ENCODE measurements at places on chromosomes 3 and 15.
A peak's percentile ranks its signal among the peaks of the same experiment; 100 is the strongest.

- DNase-seq = no peak
These were observed 71.3 kb upstream of the CTXND1 start for GRCh38 chr15:80323285-80323684.

- DNase-seq = no peak
These were observed 23.2 kb downstream of the QTRT2 start for GRCh38 chr3:114079761-114080160.

- no peak for DNase-seq
These were observed 23.2 kb upstream of the MUC4 start for GRCh38 chr3:195834675-195835583.

DNA sequence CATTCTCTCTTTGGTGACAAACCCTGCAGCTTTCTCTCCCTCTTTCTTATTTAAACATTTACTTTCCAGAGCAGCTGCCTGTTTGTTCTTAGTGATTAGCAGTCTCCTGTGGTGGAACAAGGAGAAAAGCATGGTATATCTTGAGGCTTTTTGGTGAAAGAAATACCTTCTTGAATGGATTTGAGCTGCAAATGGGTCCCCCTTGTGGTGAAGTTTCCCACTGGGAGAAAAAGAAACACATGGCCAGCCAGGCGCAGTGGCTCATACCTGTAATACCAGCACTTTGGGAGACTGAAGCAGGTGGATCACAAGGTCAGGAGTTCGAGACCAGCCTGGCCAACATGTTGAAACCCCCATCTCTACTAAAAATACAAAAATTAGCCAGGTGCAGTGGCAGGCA lies 48.3 kb upstream of the ACP3 start:
- no peak for DNase-seq

GRCh38 chr15:85771271-85771670 lies 23.5 kb downstream of the KLHL25 start:
- DNase-seq = no peak

DNA sequence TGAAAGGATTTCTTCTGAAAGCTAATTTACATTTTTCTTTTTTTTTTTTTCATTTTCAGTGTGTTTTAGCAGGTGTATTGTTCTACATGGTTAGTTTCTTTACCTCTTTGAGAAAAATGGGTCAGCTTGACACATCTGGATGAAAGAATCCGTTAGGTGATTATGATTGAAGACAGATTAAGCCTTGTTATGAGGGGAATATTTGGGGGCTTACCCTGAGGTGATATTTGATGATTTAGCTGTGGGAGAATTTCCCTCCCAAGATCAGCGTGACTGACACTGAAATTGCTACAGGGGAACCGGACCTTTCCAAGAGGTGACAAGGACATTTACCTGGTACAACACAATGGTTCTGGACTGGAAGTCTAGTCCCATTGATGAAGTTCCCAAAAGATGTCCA lies 147.5 kb downstream of the NFKBIZ start:
- DNase-seq = no peak

DNA sequence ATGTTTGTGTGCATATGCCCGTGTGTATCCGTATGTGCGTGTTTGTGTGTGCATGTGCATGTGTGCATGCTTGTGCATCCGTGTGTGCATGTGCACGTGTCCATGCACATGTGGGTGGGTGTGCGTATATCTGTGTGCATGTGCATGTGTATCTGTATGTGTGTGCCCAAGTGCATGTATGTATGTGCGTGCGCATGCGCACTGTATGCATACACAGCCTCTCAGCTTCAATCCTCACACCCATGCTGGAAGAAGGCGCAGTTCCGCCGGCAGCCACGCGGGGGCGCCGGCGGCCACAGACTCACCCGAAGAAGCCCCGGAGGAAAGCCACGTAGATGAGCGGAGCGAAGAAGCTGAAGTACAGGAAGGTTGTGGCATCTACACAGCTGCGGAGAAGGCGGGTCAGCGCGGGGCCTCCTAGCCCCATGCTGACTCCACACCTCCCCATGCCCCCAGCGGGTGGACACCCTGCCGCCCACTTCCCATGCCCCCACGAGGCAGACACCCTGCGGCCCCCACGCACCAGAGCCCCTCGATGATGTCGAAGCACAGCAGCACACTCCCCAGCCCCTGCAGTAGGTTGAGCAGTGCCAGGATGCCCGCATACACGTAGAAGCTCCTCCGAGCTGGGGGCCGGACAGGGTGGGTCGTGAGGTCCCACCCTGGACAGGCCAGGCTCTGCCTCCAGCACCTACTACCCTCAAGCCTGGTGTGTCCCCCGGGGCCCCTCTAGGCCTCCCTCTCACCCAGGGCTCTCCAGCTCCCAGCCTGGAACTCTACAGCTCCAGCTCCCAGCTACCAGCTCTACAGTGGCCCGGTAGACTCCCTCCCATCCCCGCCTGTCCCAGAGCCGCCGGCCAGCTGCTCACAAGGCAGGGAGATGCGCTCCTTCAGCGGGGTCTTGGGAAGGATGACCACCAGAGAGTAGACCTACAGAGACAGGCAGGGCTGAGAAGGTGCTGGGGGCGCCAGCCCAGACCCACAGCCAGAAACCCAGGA lies 15.4 kb downstream of the TPRA1 start:
- peak; percentile 85 for DNase-seq

DNA sequence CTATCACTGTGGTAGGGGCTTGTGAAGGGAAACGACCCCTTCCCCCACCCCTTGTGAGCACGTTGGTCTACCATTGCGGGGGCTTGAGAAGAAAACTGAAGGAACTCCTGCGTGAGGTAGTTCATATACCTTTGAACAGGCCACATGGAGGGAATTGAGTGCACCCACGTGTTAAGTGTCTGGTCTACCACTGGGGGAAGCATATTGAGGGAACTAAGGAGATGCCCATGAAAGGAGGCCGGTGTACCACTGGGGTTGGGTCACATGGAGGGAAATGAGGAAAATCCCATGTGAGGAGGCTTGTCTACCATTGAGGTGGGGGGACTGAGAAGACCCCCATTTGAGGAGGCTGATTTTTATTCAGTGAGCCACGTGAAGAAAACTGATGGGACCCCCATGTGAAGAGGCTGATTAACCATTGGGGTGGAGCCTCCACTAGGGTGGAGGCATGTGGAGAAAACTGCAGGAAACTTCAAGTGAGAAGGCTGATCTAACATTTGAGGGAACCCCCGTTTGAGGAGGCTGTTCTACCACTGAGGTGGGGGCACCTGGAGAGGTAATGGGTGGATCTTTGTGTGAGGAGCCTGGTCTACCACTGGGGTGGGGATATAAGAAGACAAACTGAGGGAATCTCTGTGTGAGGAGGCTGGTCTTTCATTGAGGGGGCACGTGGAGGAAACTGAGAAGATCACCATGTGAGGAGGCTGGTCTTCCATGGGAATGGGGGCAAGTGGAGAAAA lies 163.2 kb downstream of the FBLN2 start:
- DNase-seq = no peak

DNA sequence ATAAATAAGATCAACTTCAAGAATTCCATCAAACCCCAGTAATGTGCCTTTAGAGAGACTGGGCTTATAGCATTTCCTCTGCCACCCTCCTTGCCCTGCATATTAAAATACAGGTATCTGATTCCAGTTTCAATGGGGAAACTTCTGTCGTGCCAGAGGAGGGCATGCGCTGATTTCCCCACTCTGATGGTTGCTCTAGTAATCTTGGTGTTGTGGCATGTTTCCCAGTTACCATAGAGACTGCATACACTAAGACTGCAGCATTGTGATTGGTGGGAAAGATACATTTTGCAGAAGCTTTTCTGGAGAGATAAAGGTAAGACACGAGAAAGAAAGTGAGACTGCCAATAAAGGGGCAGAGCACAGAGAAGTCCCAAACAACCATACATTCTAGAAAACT lies 225.6 kb downstream of the TIGIT start:
- no peak for DNase-seq

DNA sequence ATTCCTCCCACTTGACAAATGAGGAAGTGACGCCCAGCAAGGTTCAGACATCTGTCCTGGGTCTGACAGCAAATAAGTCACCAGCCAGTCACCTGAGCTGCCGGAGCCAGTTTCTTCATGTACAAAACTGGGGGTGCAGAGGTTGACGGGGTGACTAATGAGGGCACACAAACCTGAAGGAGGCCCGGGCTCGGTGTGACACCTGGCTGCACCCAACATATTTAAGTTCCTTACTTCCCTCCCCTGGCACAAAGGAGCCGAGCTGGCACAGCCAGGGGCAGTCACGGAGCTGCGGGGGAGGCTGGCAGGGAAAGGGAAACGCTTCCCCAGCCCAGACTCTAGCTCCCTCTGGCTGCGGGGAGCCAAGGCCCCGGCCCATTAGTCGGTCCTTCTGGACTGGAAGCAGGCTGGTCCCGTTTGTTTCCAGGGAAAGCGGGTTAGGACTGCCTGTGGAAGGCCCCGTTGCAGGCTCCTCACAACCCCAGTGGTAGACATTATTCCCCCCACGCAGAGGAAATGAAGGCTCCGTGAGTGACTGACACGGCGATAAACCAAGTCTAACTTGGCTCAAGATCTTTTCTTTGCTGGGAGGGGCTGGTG lies 2.3 kb downstream of the FBXL22 start:
- peak; percentile 46 for DNase-seq

GRCh38 chr3:2090095-2090911 lies 8.4 kb upstream of the CNTN4 start:
- DNase-seq = no peak

DNA sequence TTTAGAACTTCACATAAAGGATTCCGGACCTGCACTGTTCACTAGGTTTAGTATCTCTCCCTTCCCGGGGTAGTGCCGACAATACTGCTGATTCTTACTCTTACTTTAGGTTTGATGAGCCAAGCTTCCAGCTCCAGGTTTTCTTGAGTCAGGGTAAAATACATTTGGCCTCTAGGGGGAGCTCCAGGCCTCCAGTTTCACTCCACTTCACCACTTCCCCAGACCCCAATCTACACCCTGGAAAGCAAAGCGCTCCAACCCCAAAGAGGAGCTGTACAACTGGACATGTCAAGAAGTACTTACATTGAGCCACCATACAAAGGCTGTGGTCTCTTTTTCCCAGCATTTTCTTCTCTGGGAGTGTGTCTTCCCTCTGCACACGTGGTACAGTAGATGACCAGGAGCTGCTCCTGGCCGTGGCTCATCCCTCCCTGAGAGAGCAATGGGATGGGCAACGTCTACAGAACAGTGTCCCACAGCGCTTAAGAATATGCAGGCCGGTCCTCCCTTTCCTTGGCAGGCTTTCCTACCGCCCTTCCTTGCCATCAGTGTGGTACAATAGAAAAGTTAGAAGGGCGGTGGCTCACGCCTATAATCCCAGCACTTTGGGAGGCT lies 93.9 kb upstream of the CCDC80 start:
- DNase-seq = peak; percentile 62

- no peak for DNase-seq
These were observed 3.8 kb downstream of the IVD start for GRCh38 chr15:40409366-40409765.

GRCh38 chr3:52153389-52154096 lies 680 bp downstream of the POC1A start:
- peak; percentile 20 for DNase-seq

DNA sequence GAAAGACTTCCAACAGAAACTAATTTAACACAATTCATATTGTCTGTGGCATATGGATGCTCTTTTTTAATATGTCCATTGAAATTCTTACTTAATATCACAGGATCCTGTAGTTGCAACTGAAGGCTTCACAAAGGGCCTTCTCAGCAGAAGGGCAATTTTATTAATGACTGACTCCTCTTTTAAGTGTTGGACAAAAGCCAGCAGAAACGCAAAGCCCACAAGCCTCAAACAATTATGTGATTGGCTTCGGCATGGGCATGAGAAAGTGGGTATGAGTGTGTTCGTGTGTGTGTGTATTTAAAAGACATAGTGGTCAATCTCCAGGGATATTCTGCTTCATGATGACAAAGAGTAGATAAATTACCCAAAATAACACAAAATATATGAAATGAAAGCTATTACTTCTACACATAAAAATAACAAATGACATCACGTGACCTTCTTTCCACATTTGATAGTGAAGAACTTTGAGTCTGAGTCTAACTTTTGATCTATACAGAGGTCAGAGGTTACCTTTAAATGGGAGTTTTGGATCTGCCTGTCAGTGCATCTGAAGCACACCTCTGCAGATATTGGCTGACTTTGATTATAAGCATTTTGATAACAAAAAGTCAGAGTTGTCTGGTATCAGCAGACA lies 496.9 kb downstream of the CADM2 start:
- no peak for DNase-seq

DNA sequence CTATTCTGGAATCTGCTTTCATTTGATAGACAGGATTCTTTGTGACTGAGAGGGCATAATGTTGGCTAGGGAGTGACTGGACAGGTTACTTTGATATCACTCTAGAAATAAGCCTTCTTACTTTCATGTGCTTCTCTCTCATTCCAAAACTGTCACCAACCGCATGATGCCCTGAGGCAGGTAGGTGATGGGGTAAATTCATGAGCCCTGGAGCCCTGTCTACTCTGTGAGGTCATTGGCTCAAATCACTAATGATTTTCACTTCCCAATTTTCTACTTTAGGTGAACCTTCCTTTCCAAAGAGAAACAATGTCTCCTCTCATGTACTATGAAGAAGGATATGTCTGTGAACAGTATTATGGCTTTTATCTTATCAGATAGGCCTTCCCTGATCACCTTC lies 596.7 kb downstream of the TUSC7 start:
- DNase-seq = no peak

DNA sequence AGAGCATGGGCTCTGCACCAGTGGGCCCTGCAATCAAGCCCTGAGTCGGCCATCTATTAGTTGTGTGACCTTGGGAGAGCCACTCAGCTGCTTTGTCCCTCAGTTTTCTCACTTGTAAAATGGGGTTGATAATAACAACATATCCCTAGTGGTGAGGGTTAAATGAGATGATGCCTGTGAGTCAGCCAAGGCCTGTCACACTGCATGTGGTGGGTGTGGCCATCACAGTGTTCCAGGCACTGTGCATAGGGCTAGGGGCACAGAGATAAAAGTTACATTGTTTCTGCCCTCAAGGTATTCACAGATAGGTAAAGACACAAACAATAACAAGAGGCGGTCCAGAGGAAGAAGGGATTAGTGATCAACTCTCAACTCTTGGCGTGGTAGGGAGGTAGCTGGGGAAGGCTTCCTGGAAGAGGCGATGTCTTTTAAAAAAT lies 19.5 kb downstream of the SMAD6 start:
- DNase-seq = no peak

- DNase-seq = no peak
These were observed 126.5 kb upstream of the CMC1 start for GRCh38 chr3:28114893-28115292.

GRCh38 chr15:41564960-41565502 lies 6.0 kb downstream of the TYRO3 start:
- DNase-seq = no peak

GRCh38 chr3:69488026-69488425 lies 102.1 kb upstream of the FRMD4B start:
- DNase-seq = no peak

GRCh38 chr3:106108925-106109324 lies 240.1 kb upstream of the CBLB start:
- no peak for DNase-seq

DNA sequence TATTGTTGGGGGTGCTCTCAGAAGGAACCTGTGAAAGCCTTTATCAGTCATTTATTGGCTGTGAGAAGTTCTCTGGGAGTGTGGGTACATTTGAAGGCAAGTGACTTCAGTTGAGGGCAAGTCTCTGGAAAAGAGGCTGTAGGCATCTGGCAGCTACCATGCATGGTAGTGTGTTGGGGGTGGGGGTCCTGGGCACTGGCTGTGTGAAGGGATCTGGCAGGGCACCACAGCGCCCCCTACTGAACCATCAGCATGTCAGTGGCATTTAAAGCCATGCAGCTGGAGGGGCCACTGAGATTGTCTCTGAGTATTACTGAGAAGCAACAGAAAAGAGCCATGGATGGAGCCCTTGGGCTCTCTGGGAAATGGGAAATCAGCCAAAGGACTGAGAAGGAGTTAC lies 30.6 kb downstream of the CRTAP start:
- DNase-seq = peak; percentile 22

GRCh38 chr3:42562047-42562907 lies 19.5 kb downstream of the SEC22C start:
- no peak for DNase-seq
